Endodermal cell (in vitro differentiated cells): ENCODE measurements at places on chromosomes 11 and 22. TPM values are rescaled to one million over a fixed set of nuclear protein-coding genes. Genes with fewer than 3 reads are reported as not detected.

Gene LINC01488
- not detected in 2 replicates for total RNA-seq

DNA sequence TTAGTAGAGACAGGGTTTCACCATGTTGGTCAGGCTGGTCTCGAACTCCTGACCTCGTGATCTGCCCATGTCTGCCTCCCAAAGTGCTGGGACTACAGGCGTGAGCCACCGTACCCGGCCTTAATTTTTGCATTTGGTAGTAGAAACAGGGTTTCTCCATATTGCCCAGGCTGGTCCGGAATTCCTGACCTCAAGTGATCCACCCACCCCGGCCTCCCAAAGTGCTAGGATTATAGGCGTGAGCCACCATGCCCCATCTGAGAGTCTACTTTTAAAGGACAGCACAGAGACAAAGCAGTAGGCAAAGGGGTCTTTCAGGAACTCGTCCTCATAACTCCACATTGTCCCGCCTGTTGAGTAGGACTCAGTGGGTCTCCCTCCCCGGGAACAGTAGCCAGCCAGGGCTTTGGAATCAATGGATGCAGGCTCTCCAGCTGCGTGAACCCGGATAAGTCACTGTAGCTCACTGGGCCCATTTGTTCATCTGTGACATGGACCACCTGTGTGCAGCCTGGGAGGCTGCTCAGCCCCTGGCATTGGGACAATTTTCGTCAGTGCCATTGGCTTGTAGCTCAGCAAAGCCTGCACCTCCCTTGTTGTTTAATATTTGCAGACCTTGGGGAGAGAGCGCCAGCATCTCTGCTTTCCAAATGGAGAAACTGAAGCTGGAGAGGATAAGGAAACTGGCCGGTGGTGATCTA is 86.1 kb downstream of the ARHGAP8 start:
- DNase-seq: no peak

GRCh38 chr11:67283481-67283963 is 5.6 kb upstream of the ANKRD13D start:
- no peak for DNase-seq

GRCh38 chr11:21861314-21861713 is 331.6 kb upstream of the ANO5 start:
- DNase-seq: no peak

DNA sequence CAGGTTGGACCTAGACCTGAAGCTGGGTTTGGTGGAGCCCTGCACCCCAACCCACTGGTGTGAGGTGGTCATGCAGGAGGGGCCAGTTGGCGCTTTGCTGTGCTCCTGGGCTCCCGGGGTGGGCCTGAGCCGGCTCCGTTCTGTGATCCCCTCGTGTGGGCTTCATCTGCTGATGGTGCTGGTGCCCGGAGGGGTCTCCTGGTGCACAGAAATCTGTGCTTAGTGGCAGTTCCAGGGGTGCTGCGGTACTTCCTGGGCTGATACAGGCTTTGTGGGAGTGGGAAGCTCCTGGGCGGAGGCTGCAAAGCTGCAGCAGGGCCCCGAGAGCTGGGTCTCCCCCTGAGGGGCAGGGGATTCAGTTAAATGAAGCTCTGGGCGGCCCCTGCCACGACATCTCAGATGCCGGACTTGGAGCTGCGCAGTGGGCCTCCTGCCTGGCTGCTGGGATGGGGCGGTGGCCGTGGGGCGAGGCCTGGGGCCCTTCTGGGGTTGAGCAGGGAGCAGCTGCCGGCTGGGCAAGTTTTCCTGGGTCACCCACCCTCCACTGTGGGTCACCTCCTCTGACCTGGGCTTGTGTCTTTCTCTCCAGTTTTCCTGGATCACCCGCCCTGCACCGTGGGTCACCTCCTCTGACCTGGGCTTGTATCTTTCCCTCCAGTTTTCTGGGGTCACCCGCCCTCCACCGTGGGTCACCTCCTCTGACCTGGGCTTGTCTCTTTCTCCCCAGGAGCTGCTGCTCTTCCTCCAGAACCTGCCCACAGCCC is 410.5 kb downstream of the TBC1D22A start:
- peak; percentile 38 for DNase-seq

DNA sequence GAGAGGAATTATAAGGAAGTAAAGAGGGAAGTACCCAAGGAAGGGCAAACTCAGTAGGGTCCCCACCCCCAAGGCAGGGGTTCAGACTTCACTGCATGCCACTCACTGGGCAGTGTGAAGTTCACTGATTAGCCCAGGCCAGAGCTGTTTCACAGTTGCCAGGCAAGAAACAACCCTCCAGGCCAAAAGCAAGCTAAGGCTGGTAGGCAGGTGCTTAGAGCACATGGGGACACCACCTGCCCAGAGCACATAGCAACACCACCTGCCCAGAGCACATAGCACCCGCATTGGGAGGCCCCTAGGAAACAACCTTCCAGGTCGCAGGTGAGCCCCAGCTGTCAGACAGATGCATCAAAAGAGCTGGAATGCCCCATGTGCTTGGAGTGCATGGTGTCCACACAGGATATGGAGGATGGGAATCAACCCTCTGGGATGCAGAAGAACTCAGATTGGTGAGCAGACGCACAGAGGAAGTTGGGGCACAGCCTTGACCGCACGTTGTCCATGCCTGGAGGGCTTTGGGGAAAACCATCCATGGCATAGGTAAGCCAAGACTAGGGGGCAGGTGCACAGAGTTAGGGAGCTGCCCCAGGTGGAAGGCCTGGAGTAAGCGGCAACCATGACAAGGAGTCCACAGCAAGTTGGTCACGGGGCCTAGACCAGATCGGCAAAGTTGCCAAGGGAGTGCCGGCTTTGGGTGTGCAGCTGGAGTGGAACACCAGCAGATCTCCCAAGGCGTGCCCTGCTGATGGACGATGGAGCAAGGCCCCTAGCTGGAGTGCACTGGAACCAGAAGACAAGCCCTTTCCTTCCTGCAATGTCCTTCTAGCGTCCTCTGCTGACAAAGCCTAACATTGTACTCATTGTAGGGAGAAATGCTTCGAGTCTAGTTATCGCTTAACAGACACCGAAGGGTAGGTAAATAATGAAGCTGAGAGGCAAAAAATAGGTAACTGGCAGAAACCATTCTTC is 7.8 kb upstream of the TMEM216 start:
- DNase-seq: peak; percentile 64

Gene TRIM22
- 0.75 to 1.5 TPM (median 1.1 TPM) in 3 replicates for total RNA-seq

GRCh38 chr22:19035474-19036228 is 86.6 kb downstream of the DGCR2 start:
- DNase-seq: peak; percentile 90

GRCh38 chr11:61636676-61637075 is 43.5 kb upstream of the DAGLA start:
- DNase-seq: no peak

Gene P2RY2
- 0.62 and 0.70 TPM in 2 replicates for total RNA-seq

- peak; percentile 22 for DNase-seq
Measured at GRCh38 chr11:69368119-69368880, 74.3 kb downstream of the MYEOV start.

Gene MPPED2
- total RNA-seq: 16.4 and 18.7 TPM in 2 replicates

GRCh38 chr22:44204739-44205515 is 24.2 kb downstream of the PARVG start:
- no peak for DNase-seq

DNA sequence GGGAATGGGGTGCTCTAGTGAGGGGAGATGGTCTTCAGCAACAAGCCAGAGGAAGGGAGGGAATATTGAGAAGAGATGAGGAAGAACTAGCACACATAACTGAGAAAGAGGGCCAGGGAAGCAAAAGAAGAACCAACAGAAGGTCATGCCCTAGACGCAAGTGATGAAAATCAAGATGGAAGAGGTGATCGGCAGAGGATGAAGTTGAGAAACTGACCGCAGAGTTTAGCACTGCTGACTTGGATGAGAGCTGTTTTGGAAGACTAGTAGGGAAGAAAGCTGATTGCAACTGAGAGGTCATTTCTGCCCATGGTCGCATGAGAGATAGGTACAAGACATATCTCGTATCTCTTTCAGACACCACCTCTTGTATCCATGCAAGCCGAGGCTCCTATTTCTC is 2.9 kb downstream of the SPINDOC start:
- DNase-seq: no peak
